ENCODE measurements at places on chromosomes 6 and 20. TPM values are rescaled to one million over a fixed set of nuclear protein-coding genes. Genes with fewer than 3 reads are reported as not detected.

The ADGRG6 gene
- 0.47 TPM for total RNA-seq

DNA sequence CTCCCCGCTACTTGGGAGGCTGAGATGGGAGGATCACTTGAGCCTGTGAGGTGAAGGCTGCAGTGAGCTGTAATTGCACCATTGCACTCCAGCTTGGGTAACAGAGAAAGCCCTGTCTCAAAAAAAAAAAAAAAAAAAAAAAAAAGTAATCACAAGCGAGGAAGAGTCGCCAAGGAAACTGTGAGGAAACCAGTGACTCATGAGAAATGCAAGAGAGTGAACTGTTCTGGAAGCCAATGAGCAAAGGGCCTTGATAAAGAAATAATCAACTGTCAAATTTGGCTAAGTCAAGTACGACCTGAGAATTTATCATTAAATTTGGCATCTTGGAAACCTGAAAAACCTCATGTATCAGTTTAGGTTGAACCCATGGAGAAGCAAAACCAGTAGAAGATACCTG is 16.1 kb upstream of the LAMP5 start:
- H3K36me3 ChIP-seq: no peaks in the 10 kb centered on the region
- H3K27ac ChIP-seq: no peak overlapping the region
- no peaks in the 10 kb centered on the region for H3K27me3 ChIP-seq

The ENPP5 gene
- total RNA-seq: 1.2 TPM

- no peak overlapping the region for H3K27ac ChIP-seq
- no peak overlapping the region for H3K4me3 ChIP-seq
- no peaks in the 10 kb centered on the region for H3K4me1 ChIP-seq
- no peaks in the 10 kb centered on the region for H3K27me3 ChIP-seq
- no peaks in the 10 kb centered on the region for H3K36me3 ChIP-seq
Observed at GRCh38 chr6:155352811-155353210, 38.5 kb upstream of the TFB1M start.

GRCh38 chr6:143949962-143950361 is 58.1 kb downstream of the PLAGL1 start:
- no peak overlapping the region for H3K27ac ChIP-seq
- DNase-seq: no peak
- H3K4me3 ChIP-seq: no peak overlapping the region
- H3K4me1 ChIP-seq: no peaks in the 10 kb centered on the region
- H3K36me3 ChIP-seq: no peaks in the 10 kb centered on the region

The SLC17A2 gene
- not detected for total RNA-seq

The C20orf202 gene
- total RNA-seq: 0.20 TPM

All from CD4-positive, alpha-beta memory T cell (primary cell).